ENCODE measurements at places on chromosomes 4 and X.

- DNase-seq = no peak
Measured at GRCh38 chr4:124903995-124904722, 191.6 kb upstream of the ANKRD50 start.

DNA sequence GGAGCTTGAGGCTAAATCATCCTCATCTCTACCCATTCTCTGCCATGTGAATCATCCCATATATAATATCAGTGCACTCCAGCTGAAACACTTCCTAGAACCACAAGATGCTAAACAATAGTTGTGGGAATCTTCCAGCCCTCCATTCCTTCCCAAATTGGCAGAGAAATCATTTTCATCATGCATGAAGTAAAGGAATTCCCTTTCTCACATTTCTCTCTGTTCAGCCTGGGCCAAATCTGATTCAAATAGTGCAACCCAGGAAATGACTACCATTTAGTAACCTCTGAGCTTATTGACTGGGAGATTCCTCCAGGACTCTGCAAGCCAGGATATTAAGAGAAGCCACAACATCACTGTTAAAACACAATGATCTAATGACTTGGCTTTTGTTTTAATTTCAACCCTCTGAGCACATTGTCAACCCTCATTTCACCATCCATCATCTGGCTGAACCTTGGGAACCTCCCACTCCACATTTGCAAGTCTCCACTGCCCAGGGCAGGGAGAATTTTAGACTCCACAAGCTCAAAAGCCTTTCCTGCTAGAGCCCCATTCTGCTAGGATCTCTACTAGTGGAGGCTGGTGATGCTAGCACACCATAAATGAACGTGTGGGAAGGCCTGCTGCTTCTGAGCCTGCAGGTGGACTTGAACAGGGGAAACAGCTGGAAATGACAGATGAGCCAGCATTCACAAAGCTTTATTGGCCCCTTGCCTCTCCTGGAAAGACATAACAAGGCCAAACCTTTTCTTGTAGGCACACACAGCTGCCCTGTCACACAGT, 133.9 kb downstream of the TET2 start:
- no peak for DNase-seq

GRCh38 chrX:40805404-40805803, 70.1 kb upstream of the MED14 start:
- DNase-seq = no peak

DNA sequence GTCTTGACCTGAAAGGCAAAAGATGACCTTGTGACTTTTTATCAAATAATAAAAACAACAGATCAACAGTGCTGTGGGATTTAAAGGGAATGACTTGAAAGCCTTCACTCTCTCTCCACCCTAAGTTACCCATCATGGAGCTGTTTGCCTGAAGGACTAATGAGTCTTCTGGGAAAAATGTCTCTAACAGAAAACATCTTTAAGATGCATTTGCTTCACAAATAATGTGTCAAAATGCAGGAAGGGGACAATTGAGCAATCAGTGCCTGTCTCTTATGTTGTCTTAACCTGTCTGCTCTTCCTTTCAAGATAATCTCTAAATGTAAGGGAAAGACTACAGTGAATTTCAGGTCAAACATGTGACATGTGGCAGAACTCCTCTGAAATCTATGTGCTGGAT, 766.6 kb downstream of the PDHA2 start:
- DNase-seq = no peak

DNA sequence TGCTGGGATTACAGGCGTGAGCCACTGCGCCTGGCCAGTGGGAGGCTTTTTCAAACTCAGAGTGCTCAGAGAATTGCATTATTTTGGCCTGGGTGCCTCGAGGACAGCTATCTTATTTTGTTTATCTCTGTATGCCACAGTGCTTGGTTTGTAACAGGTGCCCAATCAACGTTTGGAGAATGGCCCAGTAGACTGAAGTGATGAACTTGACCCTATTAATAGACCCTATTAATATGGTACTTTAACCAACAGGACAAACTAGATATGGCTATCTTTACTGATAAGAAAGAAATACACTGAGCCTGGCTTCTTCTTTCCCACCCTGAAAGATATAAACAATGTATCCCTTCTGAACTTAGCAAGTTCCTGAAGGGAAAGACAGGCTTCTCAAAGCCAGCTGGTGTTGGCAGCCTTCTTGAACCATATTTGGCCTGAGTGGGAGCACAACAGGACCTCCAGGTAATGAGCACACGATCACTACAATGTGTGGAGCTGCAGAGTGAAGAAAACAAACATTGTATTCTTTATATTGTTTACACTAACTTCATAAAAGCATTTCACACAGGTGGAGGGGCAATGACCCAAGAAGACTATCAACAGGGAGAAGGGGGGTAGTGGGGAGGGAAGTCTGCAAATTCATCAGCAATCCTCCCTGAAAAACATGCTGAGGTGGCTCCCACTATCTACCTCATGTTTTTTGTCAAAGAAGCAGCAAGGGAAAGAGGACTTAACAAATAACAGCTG, 41.7 kb downstream of the PRPS1 start:
- DNase-seq = no peak

- DNase-seq = no peak
Measured at GRCh38 chr4:22312113-22312512, 203.8 kb downstream of the ADGRA3 start.

DNA sequence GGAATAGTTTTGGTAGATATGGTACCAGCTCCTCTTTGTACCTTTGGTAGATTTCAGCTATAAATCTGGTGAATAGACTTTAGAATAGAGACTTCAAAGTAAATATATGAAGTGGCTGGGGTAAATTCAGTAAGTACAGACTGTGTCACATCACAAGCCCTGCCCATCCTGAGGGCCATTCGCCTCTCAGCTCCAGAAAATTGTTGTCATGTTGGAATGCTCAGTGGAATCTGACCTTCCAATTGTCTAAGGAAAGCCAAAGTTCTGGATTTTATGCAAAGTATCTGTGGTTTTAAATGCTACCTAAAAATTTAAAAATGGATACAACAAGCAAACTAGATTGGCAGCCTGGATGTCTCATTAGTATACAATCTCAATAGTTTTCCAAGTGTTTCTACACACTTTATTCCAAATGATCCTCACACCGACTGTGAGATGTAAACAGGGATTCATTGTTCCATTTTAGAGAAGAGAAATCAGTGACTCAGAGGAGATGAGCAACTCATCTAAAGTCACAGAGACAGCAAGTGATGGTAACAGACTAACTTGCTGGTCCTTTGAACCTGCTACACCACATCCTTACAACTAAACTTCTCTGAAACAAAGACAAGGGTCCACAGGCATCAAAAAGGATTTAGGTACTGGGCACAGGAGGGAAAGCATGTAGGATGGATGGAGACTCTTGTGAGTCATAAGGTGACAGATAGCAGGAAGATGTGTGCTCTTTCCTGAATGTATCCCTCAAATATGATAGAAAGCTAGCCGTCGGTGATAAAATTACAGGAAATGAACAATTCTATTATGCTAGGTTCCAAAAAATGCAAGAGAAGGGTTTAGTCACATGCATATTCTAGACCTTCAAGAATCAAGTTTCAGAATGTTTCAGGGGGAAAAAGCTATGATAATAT, 127.3 kb downstream of the ATP10D start:
- no peak for DNase-seq

DNA sequence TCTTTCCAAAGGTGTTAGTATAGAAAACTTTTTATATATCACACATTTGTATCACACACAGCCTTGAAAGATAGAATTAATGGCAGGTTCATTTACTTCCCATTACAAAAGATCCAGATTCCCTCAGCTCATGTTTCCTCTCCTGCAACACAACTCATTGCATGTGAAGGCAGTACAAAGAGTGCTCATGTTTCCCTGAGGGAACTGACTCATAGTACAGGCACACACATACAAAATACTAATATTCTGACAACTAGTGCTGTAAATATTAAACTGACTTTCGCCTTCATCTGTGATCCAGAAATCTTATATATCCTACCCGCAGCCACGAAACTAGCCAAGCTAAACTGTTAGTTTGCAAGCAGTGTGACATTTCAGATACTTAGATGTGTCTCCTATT, 819.8 kb upstream of the PCDH7 start:
- DNase-seq = no peak

- no peak for DNase-seq
Measured at GRCh38 chrX:120315776-120316175, 4.5 kb upstream of the TMEM255A start.

DNA sequence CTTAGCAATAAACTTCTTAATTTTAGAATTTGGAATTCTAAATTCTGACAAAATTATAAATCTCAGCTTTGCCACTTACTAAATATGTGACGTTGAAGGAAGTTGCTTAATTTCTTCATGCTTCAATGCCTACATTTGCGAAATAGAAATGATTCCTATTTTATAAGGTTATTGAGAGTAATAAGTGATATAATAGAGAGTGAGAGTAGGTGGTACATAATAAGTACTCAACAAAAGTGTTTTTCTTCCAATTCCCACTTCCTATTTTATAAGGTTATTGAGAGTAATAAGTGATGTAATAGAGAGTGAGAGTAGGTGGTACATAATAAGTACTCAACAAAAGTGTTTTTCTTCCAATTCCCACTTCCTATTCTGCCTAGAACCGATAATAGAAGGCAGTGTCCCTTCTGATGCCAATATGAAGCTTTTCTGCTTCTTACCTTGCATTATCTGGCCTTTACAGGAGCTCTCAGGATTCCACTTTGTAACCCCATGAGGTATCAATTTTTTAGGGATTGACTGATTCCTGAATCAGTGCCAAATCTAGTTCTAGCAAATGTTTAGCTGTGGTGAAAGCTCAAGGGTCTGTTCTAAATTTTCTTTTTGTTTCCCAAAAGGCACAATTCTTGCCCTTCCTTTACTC, 31.4 kb downstream of the VSIG4 start:
- no peak for DNase-seq

DNA sequence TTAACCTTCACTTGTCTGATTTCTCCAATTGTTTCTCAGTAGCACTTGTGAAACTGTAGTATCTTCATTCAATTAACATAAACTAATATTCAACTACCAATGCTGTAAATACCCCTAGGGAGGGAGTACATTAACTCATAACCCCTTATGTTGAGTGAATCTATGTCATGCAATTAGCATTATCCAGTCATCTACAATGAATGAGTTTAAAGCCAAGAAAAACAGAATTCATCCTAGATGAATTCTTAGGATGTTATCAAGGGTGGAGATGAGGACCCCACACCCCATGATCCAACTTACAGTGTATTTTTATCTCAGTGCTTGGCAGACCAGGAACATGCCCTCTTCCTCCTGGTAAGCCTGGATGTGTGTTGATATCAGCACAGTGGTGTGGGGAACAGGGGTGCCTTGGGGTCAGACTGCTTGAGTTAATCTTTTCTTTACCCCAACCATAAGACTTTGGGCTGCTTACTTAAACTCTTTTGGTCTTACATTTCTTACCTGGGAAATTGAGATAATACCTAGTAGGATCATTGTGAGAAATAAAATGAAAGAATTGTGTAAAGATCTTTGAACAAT, 62.1 kb upstream of the SCOC start:
- DNase-seq = no peak

GRCh38 chr4:177419434-177419833, 22.8 kb downstream of the AGA start:
- no peak for DNase-seq

Data from activated B cell treated with CpG ODN at 0.5 μM for 24 hours (primary cell).